ENCODE measurements at places on chromosomes 13 and 19.
A peak's percentile ranks its signal among the peaks of the same experiment; 100 is the strongest.

DNA sequence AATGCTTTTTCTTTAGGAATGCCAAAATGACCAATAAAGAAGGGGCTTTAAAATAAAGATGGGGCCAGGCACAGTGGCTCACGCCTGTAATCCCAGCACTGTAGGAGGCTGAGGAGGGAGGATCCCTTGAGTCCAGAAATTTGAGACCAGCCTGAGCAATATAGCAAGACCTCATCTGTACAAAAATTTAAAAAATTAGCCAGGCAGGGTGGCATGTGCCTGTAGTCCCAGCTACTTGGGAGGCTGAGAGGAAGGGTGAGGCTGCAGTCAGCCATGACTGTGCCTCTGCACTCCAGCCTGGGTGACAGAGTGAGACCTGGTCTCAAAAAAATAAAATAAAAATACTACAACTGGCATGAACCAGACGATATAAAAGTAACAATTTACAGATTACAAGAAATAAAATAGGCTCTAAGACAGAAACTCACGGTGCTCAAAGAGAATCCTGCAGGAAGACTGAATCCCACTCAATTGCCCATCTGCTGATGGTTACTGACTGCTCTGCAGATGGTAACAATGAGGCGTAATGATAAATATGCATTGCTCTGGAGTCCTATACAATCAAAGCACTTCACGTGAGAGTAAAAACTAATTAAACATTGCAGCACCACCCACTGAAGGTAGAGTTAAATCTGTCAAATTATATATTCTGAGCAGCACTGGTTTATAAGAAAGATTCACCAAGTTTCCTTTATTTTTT, 93.2 kb downstream of the LHFPL6 start:
- DNase-seq = no peak

DNA sequence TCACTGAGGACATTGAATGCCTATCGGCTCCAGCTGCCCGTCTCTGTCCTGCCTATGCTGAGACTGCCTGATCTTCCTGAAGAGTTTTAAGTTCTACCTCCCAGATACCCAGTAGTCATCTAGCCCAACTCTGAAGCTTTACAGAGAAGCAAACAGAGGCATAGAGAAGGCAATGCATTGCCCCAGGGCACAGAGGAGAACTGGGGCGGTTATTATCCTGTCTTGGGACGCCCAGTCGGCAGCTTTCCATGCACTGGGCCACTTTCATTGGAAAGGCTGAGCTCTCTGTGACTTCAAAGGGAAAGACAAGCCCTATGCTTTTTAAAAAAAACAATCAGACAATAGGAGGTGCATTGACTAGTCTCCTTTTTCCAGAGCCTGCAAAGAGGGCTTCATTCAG, 71.6 kb downstream of the HSPH1 start:
- no peak for DNase-seq

DNA sequence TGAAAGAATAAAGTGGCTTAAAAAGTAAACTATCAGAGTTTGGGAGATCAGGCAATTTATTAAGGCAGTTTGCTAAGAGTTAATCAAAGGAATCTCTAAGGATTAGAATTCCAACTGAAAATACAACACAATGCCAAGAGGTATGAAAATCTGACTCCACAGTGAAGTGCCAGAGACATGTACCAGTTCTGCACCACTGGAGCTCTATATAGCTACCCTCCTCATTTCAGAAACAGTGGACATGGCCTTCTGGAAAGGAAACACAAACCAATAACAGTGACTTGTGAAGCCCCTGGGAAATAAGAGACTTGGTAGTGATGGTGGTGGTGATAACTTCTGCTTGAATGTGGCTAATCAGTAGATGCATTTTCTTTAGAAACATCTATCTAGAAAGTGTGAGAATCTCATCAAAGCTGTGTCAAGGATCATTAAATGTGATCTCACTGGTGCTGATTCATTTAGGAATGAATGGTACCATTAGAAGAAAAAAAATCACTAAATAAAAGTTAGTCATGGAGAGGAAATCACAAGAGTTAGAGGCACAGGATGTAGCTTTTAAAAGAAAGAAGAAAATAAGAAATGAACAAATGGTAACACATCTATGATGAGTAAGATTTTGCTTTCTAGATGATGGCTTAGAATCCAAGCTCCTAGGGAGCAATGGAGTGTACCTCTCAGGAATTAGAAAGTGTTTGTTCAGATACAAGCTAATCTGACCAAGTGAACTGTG, 20.1 kb upstream of the N4BP2L1 start:
- DNase-seq = no peak

DNA sequence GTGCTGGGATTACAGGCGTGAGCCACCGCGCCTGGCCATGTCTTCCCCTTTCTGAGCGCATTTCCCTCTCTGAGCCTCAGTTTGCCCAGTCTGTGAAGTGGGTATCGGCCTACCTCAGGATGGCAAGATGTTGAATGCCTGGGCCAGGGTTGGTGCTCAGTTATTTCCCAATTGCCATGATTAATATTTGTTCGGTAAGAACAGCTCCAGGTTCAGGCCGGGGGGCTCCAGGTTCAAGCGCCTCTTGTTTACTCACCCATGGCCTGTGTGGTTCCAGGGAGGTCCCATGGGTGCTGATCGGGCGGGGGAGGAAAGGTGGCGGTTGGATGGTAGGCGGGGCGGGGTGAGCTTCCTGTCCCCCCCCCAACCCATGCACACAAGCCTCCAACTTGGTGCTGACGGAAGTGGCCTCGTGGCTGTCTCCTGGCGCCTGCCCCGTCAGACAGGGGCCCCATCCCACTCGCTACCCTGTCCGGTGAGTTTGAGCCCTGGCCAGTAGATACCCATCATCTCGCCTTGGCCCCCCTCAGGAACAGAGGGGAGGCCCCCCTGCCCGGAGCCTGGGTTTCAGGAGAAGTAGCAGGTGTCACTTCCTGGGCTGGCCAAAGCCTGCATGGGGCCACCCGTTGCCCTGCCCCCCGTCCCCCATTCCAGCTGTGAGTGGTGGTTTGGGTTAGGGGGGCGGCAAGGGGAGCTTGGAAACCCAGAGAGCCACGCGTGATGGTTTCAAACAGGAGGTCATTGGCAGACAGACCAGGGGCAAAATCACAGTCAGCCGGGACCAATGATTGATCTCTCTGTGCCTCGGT, at the start of gene FCHO1:
TSS of gene FCHO1 (plus strand) at position 375 of the 809 bp plus-strand sequence. CDS start 3,688 bp downstream, outside the sequence.
- no peak for DNase-seq

DNA sequence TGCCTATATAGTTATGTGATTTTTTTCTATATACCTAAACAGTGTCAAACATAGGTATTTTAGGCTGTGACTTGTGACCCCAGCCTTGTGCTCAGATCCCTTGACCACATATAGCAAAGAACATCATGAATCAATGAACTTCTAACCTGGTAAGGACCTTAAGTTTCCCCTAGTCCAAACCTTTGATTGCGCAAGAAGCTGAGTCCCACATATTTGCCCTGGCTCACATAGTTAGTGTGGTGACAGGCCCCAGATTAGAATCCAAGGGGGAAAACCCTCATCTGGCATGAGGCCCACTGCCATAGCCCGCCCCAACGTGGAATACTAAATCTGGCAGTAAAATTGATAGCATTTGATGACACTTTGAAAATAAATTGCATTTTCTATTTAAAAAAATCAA, 171.8 kb downstream of the MZT1 start:
- no peak for DNase-seq

DNA sequence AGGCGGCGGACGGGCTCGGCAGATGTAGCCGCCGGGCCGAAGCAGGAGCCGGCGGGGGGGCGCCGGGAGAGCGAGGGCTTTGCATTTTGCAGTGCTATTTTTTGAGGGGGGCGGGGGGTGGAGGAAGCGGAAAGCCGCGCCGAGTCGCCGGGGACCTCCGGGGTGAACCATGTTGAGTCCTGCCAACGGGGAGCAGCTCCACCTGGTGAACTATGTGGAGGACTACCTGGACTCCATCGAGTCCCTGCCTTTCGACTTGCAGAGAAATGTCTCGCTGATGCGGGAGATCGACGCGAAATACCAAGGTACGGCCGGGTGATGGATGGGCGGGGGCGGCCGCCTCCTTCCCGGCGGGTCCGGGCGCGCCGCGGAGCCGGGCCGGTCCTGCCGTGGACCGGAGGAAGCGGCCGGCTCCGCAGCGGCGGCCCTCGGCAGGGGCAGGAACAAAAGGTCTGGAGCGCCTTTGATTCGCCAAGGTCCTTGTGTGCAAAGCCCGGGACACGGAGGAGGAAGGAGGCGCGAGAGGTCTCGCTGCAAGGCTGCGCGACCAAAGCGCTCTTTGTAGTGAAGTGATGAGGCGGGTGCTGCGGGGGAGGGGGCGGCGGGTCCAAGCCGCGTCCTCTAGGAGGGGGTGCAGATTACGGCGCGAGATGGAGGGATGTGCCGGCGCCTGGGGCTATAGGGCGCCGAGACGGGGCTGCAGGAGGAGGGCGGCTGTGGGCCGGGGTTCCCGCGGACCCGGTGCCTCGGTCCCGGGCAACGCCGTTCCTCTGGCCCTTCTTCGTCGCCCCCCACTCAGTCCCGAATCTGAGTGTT, 689 bp downstream of the ING1 start:
- DNase-seq = peak; percentile 83

DNA sequence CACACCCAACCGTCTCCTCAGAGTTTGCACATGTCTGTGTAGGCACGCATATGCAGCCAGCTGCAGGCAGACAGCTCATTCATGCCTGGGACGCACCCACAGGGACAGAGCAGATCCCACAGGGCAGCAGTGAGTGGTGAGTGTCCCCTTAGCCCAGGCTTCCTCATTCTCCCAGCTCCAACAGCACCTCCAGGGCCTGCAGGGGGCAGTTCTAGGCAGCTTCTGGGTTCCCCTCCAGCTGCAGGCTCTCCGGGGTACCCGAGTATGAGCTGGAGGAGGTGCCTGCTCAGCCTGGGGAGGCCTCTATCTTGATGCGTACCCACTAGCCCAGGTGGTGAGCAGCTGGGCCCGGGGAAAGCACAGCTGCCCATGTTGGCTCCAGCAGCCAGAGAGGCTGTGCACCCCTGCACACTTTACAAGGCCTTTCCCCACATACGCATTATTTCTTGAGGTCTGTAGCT, 1.3 kb upstream of the SHANK1 start:
- peak; percentile 35 for DNase-seq

GRCh38 chr19:31351056-31351854, 2.0 kb upstream of the TSHZ3 start:
- DNase-seq = peak; percentile 76

GRCh38 chr19:16596399-16596798, 24.2 kb upstream of the SLC35E1 start:
- no peak for DNase-seq

GRCh38 chr13:79398915-79399314, 7.1 kb downstream of the RBM26 start:
- DNase-seq = no peak

DNA sequence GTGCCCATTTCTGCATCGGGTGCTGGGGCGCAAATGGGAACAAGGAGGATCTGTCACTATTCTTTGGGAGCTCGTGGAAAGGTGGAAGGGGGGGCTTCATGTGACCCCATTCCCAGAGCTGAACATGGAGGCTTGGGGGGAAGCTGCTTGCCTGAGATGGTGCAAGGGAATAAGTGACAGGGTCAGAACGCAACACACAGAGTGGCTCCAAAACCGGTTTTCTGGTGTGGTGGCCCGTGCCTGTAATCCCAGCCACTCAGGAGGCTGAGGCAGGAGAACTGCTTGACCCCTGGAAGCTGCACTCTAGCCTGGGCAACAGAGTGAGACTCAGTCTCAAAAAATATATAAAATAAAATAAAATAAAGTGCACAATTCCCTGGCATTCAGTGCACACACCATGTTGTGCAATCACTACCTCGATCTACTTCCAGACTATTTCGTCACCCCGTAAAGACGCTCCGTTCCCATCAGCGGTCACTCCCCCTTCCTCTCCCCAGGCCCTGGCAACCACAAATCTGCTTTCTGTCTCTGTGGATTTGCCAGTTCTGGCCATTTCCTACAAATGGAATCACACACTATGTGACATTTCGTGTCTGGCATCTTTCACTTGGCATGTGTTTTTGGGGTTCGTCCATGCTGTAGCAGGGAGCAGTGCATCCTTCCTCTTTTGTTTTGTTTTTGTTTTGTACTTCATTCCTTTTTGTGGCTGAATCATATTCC, 18.2 kb upstream of the COMP start:
- DNase-seq = no peak

- no peak for DNase-seq
These were observed 459.3 kb upstream of the SLC10A2 start for GRCh38 chr13:103525530-103525929.

- DNase-seq = no peak
These were observed 9.0 kb downstream of the ZNF808 start for GRCh38 chr19:52536448-52536800.

- no peak for DNase-seq
These were observed 3.5 kb downstream of the ELANE start for GRCh38 chr19:855566-856120.

DNA sequence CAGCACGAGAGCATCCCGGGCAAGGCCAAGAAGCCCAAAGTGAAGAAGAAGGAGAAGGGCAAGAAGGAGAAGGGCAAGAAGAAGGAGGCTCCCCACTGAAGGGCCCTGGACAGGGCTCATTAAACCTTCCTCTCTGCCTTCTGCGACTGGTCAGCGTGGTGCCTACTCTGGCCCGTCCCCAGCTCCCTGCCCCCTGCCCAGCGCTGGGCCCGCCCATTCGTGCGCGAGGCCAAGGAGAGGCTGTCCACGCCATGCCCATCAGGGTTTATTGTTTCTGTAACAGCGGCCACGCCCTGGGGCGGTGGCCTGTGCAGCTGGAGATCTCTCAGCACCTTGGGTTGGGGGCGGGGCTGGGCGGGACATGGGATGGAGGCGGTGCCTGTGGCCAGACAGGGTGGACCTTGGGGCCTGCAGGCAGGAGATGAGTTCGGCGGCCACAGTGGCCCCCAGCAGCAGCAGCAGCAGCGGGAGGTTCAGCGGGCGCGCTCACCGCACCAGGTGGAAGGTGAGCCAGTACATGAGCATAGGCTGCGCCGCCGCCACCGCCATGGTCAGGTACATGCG, 897 bp downstream of the C19orf33 start:
- peak; percentile 63 for DNase-seq

GRCh38 chr19:4705413-4706131, 18.1 kb downstream of the DPP9 start:
- DNase-seq = no peak

GRCh38 chr19:19269952-19270694, 3.0 kb downstream of the TM6SF2 start:
- no peak for DNase-seq

- DNase-seq = no peak
These were observed 4.6 kb downstream of the EPN1 start for GRCh38 chr19:55679343-55680257.

DNA sequence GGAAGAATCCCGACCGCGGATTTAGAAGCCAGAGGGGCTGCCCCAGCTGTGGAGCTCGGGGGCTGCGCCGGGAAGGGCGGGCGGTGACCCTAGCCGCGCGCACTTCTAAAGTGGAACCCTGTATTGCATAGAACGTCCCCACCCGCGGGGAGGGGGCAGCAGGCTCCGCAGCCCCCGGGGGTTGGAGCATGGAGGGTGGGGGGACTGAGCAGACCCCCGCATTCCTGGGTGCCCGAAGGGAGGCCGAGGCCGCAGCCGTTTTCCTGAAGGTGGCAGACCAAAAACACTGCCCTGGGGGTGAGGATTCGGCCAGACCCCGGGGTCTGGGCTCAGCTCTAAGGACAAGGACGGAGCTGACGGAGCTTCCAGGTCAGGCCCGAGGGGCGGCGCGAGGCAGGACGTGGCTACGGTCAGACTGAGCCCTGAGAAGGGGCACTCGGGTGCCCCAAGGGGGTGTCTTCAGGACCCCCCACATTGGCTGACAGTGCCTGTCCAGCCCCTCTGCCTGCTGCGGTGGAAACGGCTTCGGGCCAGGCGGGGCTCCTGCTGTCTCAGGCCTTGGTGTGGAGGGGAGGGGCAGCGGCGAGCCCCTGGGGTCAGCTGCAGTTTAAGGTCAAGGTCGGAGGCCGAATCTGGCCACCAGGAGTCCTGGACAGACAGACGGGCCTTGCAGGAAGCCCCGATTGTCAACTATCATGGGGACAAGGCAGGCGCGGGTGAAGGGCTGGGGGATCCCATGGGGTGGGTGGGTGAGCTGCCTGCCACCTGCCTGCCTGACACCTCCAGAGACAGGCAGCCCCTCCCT, 12.6 kb downstream of the MKNK2 start:
- no peak for DNase-seq

All from right kidney (tissue), 9 donors.